Muscle of leg (tissue), 16 donors: ENCODE measurements at places on chromosomes 6 and 20. TPM values are rescaled to one million over a fixed set of nuclear protein-coding genes. Genes with fewer than 3 reads are reported as not detected.

- DNase-seq: no peak
- H3K4me1 ChIP-seq: peaks cover 8% of the 10 kb centered on the region
- no peak overlapping the region for H3K27ac ChIP-seq
- no peaks in the 10 kb centered on the region for H3K36me3 ChIP-seq
- no peaks in the 10 kb centered on the region for H3K27me3 ChIP-seq
These were observed 83.5 kb downstream of the ZHX3 start for GRCh38 chr20:41234041-41234440.

- no peak overlapping the region for H3K4me3 ChIP-seq
- no peaks in the 10 kb centered on the region for H3K36me3 ChIP-seq
- peak; percentile 18 for DNase-seq
- H3K27me3 ChIP-seq: no peaks in the 10 kb centered on the region
These were observed 107.1 kb downstream of the PTPRK start for GRCh38 chr6:128413291-128413690.

Gene SLC17A1
- total RNA-seq: not detected

Gene APCDD1L
- 2.1 TPM for total RNA-seq

Gene LAMP5
- 0.66 TPM for total RNA-seq

GRCh38 chr20:11692567-11692966, 225.1 kb upstream of the BTBD3 start:
- no peak overlapping the region for H3K27ac ChIP-seq
- H3K27me3 ChIP-seq: no peaks in the 10 kb centered on the region
- H3K4me3 ChIP-seq: no peak overlapping the region
- no peaks in the 10 kb centered on the region for H3K4me1 ChIP-seq

DNA sequence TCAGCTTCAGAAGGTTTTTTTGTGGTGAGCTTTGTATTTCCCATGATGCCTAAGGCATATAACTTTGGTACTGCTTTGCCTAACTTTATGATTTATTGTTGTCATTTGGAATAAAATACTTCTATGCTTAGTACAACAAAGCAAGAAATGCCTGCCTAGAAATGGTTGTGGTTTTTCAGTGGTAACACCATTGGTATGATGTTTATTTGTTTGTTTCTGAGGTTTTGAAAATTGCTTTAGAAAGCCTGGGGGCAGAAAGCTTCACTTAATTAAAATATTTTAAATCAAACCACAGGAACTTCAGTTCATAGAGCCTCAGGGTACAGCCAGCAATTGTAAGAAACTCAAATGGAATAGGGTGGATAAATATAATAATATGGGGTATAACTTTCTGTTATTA, 351.2 kb upstream of the MAP3K7 start:
- no peaks in the 10 kb centered on the region for H3K4me1 ChIP-seq
- no peaks in the 10 kb centered on the region for H3K36me3 ChIP-seq
- H3K27ac ChIP-seq: no peak overlapping the region
- no peak for DNase-seq
- no peaks in the 10 kb centered on the region for H3K27me3 ChIP-seq
- no peak overlapping the region for H3K4me3 ChIP-seq
